ENCODE measurements at places on chromosomes 16 and 17.

DNA sequence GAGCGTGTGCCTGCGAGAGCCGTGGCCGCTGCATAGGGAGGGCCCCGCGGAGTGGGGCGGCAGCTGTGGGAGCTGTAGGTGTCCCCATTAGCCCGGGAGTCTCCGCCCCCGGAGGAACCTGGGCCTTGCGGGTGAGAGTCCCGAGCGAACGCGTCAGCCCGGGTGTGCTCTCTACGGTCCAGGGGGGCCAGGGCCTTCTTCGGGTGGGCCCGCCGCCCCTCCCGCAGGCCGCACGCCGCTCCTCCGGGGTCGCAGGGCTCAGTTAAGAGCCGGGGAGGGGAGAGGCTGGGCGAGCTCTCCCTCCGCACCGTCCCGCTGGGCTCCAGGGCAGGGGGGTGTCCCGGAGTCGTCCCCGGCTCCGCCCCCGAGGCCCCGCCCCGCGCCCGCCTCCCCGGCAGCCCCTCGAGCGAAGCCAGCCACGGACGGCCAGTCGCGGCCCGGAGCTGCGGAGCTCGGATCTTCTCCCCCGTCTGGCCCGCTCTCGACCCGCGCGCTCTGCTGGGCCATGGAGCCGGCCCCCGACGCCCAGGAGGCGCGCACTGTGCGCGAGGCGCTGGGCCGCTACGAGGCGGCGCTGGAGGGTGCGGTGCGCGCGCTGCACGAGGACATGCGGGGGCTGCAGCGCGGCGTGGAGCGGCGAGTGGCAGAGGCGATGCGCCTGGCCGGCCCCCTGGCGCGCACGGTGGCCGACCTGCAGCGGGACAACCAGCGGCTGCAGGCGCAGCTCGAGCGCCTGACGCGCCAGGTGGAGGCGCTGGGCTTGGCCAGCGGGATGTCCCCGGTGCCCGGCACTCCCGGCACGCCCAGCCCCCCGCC lies at the start of gene SMTNL2:
SMTNL2 (plus strand) TSS at position 429 of the 816 bp plus-strand sequence; CDS start at position 506, 77 bp downstream.
- DNase-seq = peak; percentile 13

- DNase-seq = no peak
Measured at GRCh38 chr17:34728771-34729310, 149.5 kb downstream of the TMEM132E start.

- no peak for DNase-seq
Measured at GRCh38 chr16:69794486-69794885, 32.4 kb downstream of the WWP2 start.

- no peak for DNase-seq
Measured at GRCh38 chr17:7704601-7705268, at the start of gene EFNB3. TSS of gene EFNB3 (plus strand) at chr17:7705202. CDS start at chr17:7705599, 397 bp downstream.

DNA sequence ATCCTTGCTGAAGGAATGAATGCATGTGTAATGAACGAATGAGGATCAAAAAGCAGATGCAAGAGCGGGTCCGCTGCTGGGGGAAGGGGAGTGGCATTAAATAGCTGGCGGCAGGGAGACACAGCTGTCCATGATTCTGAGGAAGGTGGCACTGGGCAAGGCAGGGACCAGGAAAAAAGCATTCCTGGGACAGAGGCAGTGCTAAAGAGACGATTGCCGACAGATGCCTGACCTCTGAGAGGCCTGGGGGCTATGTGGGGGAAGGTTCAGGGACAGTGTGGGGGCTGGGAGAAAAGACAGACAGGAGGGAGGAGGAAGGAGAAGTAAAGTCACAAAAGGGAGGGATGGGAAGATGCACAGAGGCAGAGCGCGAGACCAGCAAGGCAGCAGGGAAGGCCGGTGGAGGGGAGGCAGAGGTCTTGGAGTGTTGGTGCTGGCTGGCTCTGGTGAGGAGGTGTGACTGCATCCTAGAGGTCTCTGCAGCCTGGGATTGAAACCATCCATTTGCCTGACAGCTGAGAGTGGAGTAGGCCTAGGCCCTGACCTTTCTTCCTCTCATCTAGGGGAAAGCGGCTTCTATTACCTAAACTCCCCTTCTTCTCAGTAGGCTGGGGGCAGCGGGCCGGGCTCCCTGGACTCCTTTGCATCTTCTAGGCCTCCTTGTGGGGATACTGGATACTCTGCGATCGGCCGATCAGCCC lies 109.9 kb downstream of the SDK2 start:
- no peak for DNase-seq

DNA sequence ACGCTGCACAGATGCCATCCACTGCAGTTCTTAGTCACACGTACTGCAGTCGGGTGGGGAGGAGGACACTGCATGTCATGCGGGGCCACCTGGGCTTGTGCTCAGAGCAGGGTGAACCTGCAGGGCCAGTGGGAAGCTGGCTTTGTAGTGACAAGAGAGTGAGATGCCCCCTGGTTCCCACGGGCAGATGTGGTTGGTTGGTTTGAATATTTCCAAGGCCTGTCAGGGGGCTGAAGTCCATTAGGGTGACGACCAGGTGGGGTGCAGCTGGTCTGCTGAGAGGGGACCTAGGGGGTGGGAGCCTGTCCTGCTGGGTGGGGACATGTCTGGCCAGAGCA lies 14.3 kb downstream of the ZNF213 start:
- no peak for DNase-seq

GRCh38 chr16:90047714-90048346 lies 28.6 kb upstream of the DBNDD1 start:
- DNase-seq = no peak

GRCh38 chr17:6162892-6163291 lies 92.7 kb downstream of the WSCD1 start:
- DNase-seq = no peak

- DNase-seq = no peak
Measured at GRCh38 chr17:51159604-51160003, 6.2 kb downstream of the NME1 start.

DNA sequence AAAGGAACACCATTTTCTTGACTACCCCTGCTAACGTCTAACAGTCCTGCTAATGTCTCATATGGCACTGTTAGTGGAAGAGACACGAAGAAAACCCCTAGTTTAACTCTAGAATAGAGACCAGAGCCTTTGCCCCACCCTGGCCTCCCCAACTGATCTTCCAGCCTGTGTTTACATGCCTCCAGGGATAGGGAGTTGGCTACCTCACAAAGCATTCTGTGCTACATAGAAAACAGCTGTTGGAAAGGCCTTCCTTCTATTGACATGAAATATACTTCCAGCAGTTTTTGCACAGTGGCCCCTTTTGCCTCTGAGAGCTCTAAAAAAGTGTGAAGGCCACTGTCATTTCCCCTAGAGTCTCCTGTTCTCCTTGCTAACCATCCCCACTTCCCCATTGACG lies 73.1 kb downstream of the ASIC2 start:
- DNase-seq = no peak

DNA sequence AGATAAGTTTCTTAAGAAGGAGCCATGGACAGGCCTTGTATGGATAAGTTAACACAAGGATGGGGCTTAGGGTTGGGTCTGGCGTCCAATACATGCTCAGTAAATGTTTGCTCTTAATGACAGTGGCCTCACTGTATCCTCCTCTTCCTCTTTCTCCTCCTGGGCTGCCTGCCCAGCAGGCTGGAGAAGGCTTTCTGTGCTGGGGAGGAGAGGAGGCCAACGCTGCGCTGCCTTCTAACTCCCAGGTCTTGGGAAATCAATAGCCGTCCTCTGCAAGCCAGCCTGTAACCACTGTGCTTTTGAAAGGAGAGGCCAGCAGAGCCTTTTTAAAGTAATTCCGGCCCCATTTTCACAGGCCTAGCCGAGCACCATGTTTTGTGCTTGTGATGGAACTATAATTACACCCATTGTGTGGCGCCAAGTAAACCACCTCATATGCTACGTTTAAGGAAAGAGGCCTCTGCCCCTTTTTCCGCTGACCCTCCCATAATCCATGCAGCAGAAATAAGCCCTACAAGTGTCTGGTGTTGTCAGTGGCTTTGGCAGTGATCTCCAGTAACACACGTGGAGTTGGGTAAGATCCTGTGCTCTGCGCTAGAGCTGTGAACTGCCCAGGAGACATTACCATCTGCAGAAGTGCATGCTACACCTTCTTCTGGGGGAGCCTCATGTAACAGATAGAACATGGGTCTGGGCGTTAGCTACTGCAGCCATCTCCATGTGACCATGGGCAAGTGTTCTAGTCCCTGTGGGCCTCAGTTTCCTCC lies 368.2 kb downstream of the SNX29 start:
- DNase-seq = no peak

- peak; percentile 89 for DNase-seq
Measured at GRCh38 chr16:66515596-66516508, 34.1 kb downstream of the TK2 start.

DNA sequence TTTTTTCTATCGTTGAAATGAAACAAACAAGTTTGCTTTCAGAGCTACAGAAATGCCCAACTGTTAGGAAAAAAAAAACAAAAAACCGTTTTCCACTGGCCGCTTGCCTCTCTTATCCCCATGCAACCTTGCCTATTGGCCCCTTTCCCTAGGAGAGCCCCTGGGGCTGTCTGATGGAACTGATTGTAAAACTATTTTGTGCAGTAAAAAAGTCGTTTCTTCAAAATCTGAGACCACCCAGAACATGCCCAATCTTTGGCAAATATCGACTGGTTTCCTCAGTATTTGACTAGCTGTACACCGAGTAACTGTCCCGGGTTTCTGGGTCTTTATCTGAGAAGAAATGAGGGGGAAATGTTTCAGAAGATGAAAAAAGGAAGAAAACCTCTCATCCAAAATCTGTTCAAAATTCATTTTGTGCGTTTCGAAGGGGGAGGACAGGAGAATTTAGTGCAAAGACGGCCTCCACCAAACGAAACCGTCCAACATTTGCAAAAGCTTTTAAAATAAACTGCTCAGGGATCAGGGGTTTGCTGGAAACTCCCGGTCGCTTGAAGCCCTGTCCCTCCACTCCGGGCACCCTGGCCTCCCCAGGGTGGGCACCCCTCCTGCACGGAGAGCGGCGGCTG lies 1.1 kb upstream of the GNAO1 start:
- DNase-seq = no peak

- no peak for DNase-seq
Measured at GRCh38 chr17:73338050-73338521, 26.3 kb upstream of the CDC42EP4 start.

DNA sequence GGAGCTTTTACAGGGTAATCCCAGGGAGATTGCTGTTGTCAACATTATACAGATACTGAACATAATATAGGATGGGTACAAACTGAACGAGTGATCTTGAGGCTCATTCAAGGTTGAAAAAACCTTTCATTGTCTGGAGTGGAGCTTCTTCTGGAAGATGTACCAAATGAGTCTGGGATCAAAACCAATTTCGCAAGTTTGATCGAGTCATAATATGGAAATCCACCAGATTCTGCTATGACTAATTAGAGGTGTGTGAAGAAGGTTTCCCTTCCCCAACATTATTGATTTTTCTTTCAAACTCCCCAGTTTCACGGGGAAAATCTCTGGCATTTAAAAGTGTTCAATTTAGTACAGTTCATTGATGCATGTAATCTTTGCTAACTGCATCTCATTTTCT lies 324.1 kb downstream of the ZFHX3 start:
- peak; percentile 22 for DNase-seq

DNA sequence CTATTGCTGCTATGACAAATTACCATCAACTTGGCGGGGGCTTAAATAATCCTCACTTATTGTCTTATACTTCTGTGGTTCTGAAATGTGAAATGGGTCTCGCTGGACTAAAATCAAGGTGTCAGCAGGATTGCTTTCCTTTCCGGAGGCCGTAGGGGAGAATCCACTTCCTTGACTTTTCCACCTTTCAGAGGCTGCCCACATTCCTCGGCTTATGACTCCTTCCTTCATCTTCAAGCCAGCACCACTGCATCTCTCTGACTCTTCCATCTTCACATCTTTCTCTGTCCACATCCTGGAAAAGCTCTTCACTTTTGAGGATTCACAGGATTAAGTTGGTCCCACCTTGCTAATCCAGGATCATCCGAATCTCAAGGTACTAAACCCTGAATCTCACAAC lies 217.8 kb downstream of the GRIN2A start:
- peak; percentile 56 for DNase-seq

DNA sequence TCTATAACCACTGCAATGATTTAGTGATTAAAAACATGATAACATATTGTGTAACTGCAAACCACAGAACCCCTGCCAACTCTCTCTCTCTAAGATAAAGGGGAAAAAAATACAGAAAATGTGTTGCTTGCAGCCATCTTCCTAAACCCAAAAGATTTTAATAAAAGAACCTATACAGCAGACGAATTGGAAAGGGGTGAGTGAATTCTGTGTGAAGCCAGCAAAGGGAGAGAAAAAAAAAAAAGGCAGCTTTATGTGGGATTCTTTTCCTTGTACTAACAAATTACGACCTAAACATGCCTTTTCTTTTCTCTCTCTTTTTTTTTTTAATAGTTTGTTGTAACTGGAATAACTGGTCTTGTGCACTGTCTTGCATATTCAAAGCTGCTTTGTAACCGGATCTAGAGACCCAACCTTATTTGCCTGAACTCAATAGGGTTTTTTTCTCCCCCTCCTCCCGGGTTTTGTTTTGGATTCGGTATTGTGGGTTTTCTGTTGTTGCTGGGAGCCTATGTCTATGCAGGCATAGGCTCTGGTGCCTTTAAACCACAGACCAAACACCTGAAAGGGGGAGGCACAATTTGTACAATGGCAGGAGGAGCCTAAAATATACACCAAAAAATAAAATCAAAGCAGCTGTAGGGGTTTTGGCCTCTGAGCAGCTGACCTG lies 7.0 kb upstream of the ZFHX3 start:
- peak; percentile 48 for DNase-seq

GRCh38 chr16:7731141-7731540 lies 398.5 kb downstream of the RBFOX1 start:
- DNase-seq = no peak

DNA sequence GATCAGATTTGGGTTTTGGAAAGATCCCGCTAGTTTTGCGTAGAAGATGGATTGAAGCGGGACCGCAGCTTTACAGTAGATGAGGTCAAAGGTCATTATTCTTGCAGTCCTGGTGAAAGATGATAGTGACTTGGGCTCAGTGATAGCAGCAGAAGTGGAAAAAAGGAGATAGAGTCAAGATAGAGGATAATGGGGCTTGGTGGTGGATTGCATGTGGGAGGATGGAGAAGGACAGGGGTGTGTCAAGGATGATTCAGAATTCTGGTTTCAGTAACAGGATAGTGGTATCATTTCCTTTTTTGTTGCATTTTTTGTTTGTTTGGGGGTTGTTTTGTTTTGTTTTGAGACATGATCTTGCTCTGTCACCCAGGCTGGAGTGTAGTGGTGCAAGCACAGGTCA lies 28.7 kb downstream of the CHD9NB start:
- DNase-seq = no peak

GRCh38 chr17:41518031-41518430 lies 659 bp downstream of the KRT15 start:
- peak; percentile 7 for DNase-seq

GRCh38 chr16:28869201-28869600 lies 5.6 kb downstream of the SH2B1 start:
- DNase-seq = no peak

- peak; percentile 96 for DNase-seq
Measured at GRCh38 chr16:22188595-22189442, 17.3 kb upstream of the EEF2K start.

Data from kidney tubule cell (primary cell).